ENCODE measurements at places on chromosomes 3 and 15. TPM values are rescaled to one million over a fixed set of nuclear protein-coding genes. Genes with fewer than 3 reads are reported as not detected.

MBNL1 gene
- 52.9 TPM for polyA plus RNA-seq

CTDSPL gene
- polyA plus RNA-seq, result 105 TPM

GREM1 gene
- polyA plus RNA-seq, result 7.2 TPM

TM4SF18 gene
- polyA plus RNA-seq, result 24.4 TPM

CLRN1 gene
- not detected for polyA plus RNA-seq

THPO gene
- 2.7 TPM for polyA plus RNA-seq

GABRA5 gene
- 0.25 TPM for polyA plus RNA-seq

LSAMP gene
- 13.6 TPM for polyA plus RNA-seq

ADAMTS17 gene
- polyA plus RNA-seq, result 2.5 TPM
